ENCODE measurements at places on chromosomes 3 and 15.

GRCh38 chr15:48437178-48437577, 105.9 kb downstream of the DUT start:
- DNase-seq: no peak

- DNase-seq: no peak
These were observed 66.0 kb downstream of the ST6GAL1 start for GRCh38 chr3:186996356-186996755.

DNA sequence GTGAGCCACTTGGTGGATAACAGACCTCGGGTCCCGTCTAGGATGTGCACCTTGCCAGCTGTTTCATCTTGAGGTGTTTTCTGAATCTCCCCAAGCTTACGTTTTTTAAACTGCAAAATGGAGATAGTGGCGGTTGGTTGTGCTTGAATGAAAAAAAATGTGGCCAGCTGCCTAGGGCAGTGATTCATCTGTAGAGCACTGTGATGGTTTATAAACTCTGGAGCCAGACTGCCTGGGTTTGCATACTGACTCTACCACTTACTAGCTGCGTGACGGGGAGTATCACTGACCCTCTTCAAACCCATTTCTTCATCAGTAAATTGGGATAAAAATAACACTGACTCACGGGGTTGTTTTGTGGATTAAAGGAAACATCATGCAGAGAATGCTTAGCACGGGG, 159.1 kb downstream of the CHL1 start:
- no peak for DNase-seq

DNA sequence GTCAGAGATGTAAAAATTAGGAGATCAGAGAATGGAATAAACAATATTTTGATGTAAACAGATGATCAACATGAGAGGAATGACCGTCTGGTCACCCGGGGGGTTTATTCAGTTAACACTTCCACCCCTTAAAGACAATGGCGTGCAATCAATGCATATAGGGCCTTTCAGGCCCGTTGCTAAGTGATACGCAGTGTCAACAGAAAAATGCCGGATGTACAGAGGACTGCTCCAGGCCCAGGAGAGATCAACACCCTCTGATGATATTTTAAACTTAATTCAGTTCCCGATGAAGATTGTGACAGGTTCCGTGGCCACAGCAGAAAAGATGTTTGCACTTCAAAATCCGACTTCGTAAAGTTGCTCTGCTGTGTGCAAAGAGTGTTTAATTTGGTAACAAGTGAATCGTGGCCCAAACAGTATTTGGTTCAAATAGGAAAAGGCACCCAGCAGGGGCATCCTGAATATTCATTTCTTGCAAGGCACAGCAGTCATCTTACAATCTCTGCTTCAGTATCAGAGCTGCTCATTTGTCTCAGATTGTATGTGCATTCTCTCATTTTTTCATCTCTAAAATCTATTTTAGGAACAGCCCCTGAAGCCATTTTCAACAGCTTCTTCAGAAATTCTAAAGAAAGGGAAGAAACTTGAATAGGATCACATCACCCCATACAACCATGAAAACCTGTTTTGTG, 72.6 kb downstream of the FOXB1 start:
- DNase-seq: no peak

DNA sequence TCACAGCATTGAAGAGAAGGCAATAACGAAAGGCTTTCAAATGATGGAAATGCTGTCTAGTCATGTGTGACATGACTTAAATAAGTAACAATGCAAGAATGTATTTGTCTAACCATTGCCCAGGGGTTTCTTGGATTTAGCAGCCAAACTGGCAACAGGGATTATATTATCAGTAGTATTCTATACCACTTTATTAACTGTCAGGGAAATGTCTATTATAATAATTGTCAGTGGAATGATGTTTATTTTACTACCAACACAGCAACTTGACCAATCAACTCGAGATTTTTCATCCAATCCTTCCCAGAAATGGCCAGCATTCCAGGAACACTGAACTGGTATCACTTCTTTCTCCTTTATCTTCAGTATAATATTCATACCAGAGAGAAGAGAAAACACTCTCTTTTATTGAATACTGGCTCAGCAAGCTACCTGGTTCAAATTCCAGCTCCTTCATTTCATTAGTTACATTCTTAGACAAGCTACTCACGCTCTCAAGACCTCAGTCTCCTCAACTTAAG, 66.2 kb downstream of the FOXP1 start:
- DNase-seq: no peak

GRCh38 chr3:128466840-128467541, at the start of gene DNAJB8:
TSS of gene DNAJB8 (minus strand) at chr3:128466890. CDS start at chr3:128463245, 3,645 bp downstream.
- DNase-seq: no peak

- no peak for DNase-seq
These were observed 35.0 kb downstream of the ALCAM start for GRCh38 chr3:105401691-105402149.

- DNase-seq: no peak
These were observed 30.0 kb upstream of the TRAK1 start for GRCh38 chr3:42061025-42061712.

GRCh38 chr3:160665784-160666526, 11.0 kb upstream of the ARL14 start:
- no peak for DNase-seq

Measured in posterior cingulate gyrus (tissue), 11 donors.